ENCODE measurements at places on chromosomes 6 and 20. TPM values are rescaled to one million over a fixed set of nuclear protein-coding genes. Genes with fewer than 3 reads are reported as not detected.

Gene TMEM30A
- 40.0 TPM for total RNA-seq

DNA sequence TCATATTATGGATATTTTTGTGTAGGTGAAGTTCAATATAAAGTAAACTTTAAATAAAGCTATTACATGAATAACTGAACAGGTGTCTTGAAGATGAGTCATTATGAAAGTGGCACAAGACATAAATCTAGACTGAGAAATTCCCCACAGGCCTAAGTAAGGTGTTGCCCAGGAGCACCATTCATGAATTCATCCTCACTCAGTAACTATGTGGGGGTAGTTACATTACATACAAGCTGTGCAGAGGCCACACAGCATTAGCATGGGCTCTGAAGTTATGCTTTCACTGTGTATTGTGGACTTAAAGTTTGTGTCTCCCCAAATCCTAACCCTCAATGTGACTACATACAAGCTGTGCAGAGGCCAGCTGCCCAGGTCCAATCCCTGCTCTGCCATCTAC, 65.9 kb downstream of the BCAS1 start:
- no peak for DNase-seq

GRCh38 chr6:14634072-14634471, 516.5 kb downstream of the CD83 start:
- DNase-seq = no peak

- DNase-seq = peak; percentile 73
These were observed 82.6 kb downstream of the INSM1 start for GRCh38 chr20:20450521-20450920.

- no peak for DNase-seq
These were observed 316.9 kb downstream of the QKI start for GRCh38 chr6:163731215-163732013.

DNA sequence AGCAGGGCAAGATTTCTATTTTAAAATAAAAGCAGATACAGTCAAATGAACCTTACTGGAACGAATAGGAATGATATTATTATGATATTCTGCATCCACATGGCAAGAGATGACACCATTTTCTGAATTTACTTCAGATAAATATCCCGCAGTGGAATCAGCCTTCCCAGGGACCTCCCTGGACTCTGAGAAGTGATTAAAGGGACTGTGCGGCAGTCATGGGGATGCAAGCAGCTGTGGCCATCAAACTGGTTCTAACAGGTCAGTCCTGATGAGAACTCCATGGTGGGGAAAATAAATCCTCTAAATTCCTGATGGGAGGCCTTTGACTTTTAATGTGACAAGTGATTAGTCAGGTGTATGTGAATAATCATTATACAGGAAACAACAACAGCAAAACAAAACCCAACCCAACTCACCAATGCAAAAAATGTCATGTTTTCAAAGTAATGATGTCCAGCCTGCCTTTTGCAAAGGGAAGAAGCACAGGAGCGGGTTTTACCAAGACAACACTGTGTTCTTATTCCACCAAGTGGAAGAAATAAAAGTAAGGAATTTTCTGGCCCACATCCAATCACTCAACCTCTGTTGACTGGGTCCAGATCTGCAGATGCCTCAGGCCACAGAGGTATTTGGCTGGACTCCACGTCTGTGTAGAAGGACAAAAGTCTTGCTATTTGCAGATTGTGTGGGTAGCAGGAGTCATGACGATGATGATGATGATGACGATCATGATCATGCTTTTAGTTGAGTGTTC, 61.9 kb upstream of the CITED2 start:
- no peak for DNase-seq
